ENCODE measurements at places on chromosomes 3 and 15. TPM values are rescaled to one million over a fixed set of nuclear protein-coding genes. Genes with fewer than 3 reads are reported as not detected.

DNA sequence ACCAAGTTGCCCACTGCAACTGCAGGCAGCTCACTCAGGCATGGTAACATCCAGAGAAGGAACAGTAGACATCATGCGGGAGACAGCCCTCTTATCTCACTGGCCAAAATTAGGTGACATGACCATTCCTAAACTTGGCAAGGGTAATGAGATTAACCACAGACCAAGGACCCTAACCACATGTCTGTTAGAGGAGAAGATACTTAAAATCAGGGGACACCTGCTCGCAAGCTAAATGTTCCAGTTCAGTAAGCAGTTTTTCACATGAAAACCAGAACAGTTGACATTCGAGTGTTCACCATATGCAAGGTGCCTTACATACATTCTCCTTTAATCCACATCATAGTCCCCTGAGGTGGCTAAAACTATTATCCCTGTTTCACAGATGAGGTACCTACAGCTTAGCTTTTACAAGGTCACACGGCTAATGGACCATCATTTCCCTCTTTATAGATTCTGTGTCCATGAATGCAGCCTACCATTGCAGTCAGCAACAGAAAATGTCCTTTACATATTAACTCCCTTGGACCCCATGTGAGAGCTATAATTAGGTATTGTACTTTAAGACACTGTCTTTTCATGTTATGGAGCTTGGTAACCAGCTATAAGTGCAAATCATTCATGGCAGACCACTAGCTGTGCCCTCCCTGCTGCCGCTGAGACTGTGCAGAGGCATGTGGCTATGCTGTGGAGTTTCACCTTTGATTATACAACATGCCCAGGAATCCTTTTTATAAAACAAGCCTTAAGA, 154.1 kb downstream of the LIPC start:
- H3K36me3 ChIP-seq = no peaks in the 10 kb centered on the region
- H3K27ac ChIP-seq = no peak overlapping the region
- H3K4me1 ChIP-seq = no peaks in the 10 kb centered on the region

GRCh38 chr3:79390352-79390751, 377.4 kb downstream of the ROBO1 start:
- no peaks in the 10 kb centered on the region for H3K36me3 ChIP-seq
- DNase-seq = no peak
- no peaks in the 10 kb centered on the region for H3K27me3 ChIP-seq
- no peak overlapping the region for H3K4me3 ChIP-seq

The ERICH6 gene
- not detected for total RNA-seq

The PARP16 gene
- 8.2 TPM for total RNA-seq

- H3K4me1 ChIP-seq = peaks cover 5% of the 10 kb centered on the region
- H3K36me3 ChIP-seq = no peaks in the 10 kb centered on the region
- DNase-seq = no peak
- H3K4me3 ChIP-seq = no peak overlapping the region
- peak overlapping the region; percentile 28 for H3K27ac ChIP-seq
These were observed 166.0 kb downstream of the FMN1 start for GRCh38 chr15:33028495-33028894.

The LRRC31 gene
- total RNA-seq = 0.47 TPM

GRCh38 chr15:48427960-48428547, 96.8 kb downstream of the DUT start:
- no peak for DNase-seq
- no peak overlapping the region for H3K4me3 ChIP-seq
- peaks cover 43% of the 10 kb centered on the region for H3K36me3 ChIP-seq
- no peaks in the 10 kb centered on the region for H3K4me1 ChIP-seq
- H3K27me3 ChIP-seq = no peaks in the 10 kb centered on the region

DNA sequence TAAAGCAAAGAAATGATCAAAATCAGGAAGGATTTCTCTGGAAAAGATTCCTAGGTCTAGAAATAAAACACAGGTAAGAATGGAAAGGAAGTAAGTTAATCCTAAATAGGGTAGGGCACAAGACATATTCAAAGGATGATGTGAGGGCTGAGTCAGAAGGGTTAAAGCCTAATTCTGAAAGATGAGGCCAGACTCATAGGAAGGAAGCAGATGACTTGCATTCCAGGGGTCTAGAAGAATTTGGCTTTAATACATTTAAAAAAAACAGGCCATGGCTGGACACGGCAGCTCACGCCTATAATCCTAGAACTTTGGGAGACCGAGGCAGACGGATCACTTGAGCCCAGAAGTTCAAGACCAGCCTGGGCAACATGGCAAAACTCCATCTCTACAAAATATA, 3.2 kb downstream of the SSR3 start:
- H3K27me3 ChIP-seq = no peaks in the 10 kb centered on the region
- DNase-seq = no peak
- peaks cover 27% of the 10 kb centered on the region for H3K4me1 ChIP-seq

DNA sequence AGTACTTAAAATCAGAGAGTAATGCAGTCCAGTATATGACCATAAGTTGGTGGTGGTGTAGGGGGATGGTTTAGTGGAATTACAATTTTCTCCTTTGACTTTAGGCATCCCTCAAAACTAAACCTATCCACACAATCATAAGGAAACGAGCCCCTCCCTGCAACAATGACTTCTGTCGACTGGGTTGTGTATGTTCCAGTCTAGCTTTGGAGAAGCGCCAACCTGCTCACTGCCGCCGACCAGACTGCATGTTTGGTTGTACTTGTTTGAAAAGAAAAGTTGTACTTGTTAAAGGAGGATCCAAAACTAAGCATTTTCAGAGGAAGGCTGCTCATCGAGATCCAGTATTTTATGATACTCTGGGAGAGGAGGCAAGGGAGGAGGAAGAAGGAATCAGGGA, 52.8 kb downstream of the MGA start:
- no peak overlapping the region for H3K27ac ChIP-seq
- H3K27me3 ChIP-seq = no peaks in the 10 kb centered on the region
- no peak for DNase-seq
- H3K4me3 ChIP-seq = no peak overlapping the region
- H3K4me1 ChIP-seq = no peaks in the 10 kb centered on the region

- H3K27me3 ChIP-seq = no peaks in the 10 kb centered on the region
- no peaks in the 10 kb centered on the region for H3K4me1 ChIP-seq
- no peak overlapping the region for H3K4me3 ChIP-seq
- DNase-seq = no peak
- no peaks in the 10 kb centered on the region for H3K36me3 ChIP-seq
These were observed 129.7 kb downstream of the NFKBIZ start for GRCh38 chr3:101979033-101979432.

The DAZL gene
- total RNA-seq = not detected

DNA sequence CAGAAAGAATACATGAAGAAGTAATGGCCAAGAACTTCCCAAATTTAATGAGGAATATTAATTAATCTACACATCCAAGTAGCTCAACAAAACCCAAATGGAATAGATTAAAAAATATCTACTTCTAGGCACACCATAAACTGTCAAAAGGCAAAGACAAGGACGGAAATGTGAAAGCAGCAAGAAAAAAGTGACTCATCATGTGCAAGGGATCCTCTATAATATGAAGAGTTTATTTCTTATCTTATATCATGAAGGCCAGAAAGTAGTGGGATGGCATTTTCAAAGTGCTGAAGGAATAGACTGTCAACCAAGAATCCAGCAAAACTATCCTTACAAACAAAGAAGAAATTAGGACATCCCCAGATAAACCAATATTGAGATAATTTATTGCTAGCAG, 73.9 kb upstream of the PRICKLE2 start:
- no peak overlapping the region for H3K4me3 ChIP-seq
- H3K27ac ChIP-seq = no peak overlapping the region
- no peaks in the 10 kb centered on the region for H3K4me1 ChIP-seq
- DNase-seq = no peak

DNA sequence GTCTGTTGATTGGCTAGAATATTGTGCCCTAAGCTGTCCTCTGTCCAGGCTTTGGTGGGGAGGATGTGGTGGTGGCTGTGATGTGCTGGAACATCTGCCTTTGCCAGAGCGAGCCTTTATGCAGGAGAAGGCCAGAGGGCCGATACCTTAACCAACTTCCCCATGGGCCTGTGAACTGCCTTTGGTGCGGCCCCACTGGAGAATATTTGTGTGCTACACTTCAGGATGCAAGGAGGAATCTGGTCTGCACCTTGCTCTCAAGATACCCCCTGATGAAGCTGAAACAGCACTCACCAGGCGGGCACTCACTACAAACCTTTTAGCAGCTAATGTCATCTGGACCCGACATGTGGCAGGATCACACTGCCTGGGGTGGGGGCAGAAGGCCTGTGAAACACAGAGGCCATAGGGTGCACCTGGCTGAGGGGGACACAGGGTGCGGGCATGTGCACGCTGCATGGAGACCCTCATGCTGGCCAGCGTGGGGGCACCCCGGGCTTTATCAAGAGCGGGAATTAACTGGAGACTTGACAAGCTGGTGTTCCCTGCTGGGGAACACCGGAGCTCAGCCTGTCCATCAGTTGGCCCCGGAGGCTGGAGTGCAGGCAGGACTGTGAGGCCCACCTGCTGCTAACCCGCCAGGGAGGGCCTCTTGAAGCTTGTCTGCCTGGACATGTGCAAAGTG, 16.4 kb downstream of the PRR23E start:
- no peaks in the 10 kb centered on the region for H3K36me3 ChIP-seq
- H3K27me3 ChIP-seq = no peaks in the 10 kb centered on the region
- no peak overlapping the region for H3K27ac ChIP-seq
- no peaks in the 10 kb centered on the region for H3K4me1 ChIP-seq
- H3K4me3 ChIP-seq = no peak overlapping the region

GRCh38 chr3:185864767-185865166, 39.9 kb upstream of the IGF2BP2 start:
- H3K4me3 ChIP-seq = no peak overlapping the region
- no peaks in the 10 kb centered on the region for H3K4me1 ChIP-seq
- no peak overlapping the region for H3K27ac ChIP-seq
- DNase-seq = no peak
- H3K27me3 ChIP-seq = no peaks in the 10 kb centered on the region
- no peaks in the 10 kb centered on the region for H3K36me3 ChIP-seq

The ACP3 gene
- total RNA-seq = 24.3 TPM

- H3K4me1 ChIP-seq = no peaks in the 10 kb centered on the region
- H3K27ac ChIP-seq = no peak overlapping the region
- H3K4me3 ChIP-seq = no peak overlapping the region
- H3K27me3 ChIP-seq = no peaks in the 10 kb centered on the region
These were observed 280.5 kb downstream of the MBNL1 start for GRCh38 chr3:152549263-152549662.

The TUSC7 gene
- total RNA-seq = not detected

DNA sequence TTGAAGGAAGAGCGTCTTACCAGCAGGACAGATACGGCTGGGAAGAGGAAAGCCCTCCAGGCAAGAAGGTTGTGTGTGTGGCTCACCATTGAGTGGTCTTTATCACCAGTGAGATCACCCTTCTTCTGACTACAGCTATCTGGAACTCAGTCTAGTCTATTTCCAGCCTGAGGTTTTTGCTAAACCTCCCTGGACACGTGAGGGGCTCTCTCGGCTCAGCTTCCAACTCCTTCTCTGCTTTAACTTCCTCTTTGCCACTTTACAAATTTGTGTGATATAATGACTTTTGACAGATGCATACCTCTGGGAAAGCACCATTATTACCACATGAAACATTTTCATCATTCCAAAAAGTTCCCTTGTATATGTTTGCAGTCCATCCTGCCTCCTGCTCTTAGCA, 15.3 kb upstream of the ROPN1 start:
- DNase-seq = no peak
- no peaks in the 10 kb centered on the region for H3K4me1 ChIP-seq
- no peak overlapping the region for H3K27ac ChIP-seq
- H3K36me3 ChIP-seq = no peaks in the 10 kb centered on the region
- H3K4me3 ChIP-seq = no peak overlapping the region

The SCN11A gene
- total RNA-seq = 0.13 TPM

GRCh38 chr15:74374648-74375302, 7.3 kb upstream of the CYP11A1 start:
- peaks cover 10% of the 10 kb centered on the region for H3K27me3 ChIP-seq
- H3K27ac ChIP-seq = no peak overlapping the region
- no peaks in the 10 kb centered on the region for H3K4me1 ChIP-seq
- no peaks in the 10 kb centered on the region for H3K36me3 ChIP-seq

GRCh38 chr3:9066775-9067174, 103.5 kb upstream of the RAD18 start:
- H3K27me3 ChIP-seq = no peaks in the 10 kb centered on the region
- H3K4me1 ChIP-seq = no peaks in the 10 kb centered on the region
- DNase-seq = no peak
- no peak overlapping the region for H3K27ac ChIP-seq
- no peak overlapping the region for H3K4me3 ChIP-seq

DNA sequence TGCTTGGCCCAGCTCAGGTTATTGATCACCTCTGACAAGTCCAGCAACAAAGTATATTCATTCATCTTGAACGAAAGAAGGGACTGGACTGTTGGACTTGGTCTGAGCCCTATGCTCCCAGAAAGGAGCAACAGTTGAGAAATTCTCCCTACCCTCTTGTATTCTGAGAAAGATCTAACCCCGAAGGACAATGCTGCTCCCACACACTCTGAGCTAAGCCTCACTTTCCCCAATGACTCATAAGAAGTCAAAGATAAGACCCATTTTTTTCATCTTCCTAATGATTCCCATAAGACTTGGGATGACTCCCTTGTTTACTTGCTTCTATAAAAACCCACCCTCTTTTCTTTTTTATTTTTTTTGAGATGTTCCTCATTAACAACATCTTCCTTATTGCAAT, 549.4 kb upstream of the MDFIC2 start:
- no peaks in the 10 kb centered on the region for H3K4me1 ChIP-seq
- H3K4me3 ChIP-seq = no peak overlapping the region
- H3K27ac ChIP-seq = no peak overlapping the region
- H3K27me3 ChIP-seq = no peaks in the 10 kb centered on the region

GRCh38 chr3:9715764-9716437, 12.3 kb downstream of the CPNE9 start:
- no peaks in the 10 kb centered on the region for H3K27me3 ChIP-seq
- H3K4me1 ChIP-seq = peaks cover 16% of the 10 kb centered on the region
- no peaks in the 10 kb centered on the region for H3K36me3 ChIP-seq
- H3K27ac ChIP-seq = no peak overlapping the region

DNA sequence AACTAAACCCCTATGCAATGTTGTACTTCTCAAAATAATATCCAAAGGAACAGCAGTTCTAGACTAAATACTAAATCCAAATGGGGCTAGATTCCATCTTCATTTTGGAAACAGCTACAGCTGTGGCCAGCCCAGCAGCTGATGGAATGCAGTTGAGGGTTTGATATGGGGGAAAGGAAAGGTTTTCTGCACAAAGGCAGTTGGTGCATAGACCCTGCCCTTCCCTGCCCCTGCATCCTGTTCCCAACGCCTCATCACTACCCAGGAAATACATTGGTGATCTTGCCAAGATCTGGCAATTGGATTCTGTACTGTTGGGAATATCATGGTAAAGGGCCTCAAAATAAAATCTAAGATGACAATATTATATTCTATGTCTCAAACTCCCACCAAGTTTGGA, 43.9 kb downstream of the DTWD1 start:
- no peak overlapping the region for H3K27ac ChIP-seq
- H3K27me3 ChIP-seq = no peaks in the 10 kb centered on the region
- H3K4me3 ChIP-seq = no peak overlapping the region
- H3K4me1 ChIP-seq = no peaks in the 10 kb centered on the region
- no peaks in the 10 kb centered on the region for H3K36me3 ChIP-seq

GRCh38 chr3:24493746-24494617, 668 bp downstream of the THRB start:
- no peaks in the 10 kb centered on the region for H3K36me3 ChIP-seq
- peak overlapping the region; percentile 62 for H3K4me3 ChIP-seq
- peak overlapping the region; percentile 89 for H3K27ac ChIP-seq
- H3K4me1 ChIP-seq = peaks cover 14% of the 10 kb centered on the region
- H3K27me3 ChIP-seq = peaks cover 44% of the 10 kb centered on the region

The SPSB4 gene
- 2.1 TPM for total RNA-seq

GRCh38 chr15:41965441-41966413, 6.6 kb downstream of the EHD4 start:
- H3K4me3 ChIP-seq = no peak overlapping the region
- peak overlapping the region; percentile 91 for H3K27ac ChIP-seq
- H3K36me3 ChIP-seq = no peaks in the 10 kb centered on the region
- no peak for DNase-seq

Data from left lung (tissue), 14 donors.